Activated gamma-delta T cell treated with anti-CD3 and anti-CD28 coated beads, Interleukin-2, amount 50 U/mL, for 16 hours (primary cell): ENCODE measurements at places on chromosomes 7 and 10.
A peak's percentile ranks its signal among the peaks of the same experiment; 100 is the strongest.

DNA sequence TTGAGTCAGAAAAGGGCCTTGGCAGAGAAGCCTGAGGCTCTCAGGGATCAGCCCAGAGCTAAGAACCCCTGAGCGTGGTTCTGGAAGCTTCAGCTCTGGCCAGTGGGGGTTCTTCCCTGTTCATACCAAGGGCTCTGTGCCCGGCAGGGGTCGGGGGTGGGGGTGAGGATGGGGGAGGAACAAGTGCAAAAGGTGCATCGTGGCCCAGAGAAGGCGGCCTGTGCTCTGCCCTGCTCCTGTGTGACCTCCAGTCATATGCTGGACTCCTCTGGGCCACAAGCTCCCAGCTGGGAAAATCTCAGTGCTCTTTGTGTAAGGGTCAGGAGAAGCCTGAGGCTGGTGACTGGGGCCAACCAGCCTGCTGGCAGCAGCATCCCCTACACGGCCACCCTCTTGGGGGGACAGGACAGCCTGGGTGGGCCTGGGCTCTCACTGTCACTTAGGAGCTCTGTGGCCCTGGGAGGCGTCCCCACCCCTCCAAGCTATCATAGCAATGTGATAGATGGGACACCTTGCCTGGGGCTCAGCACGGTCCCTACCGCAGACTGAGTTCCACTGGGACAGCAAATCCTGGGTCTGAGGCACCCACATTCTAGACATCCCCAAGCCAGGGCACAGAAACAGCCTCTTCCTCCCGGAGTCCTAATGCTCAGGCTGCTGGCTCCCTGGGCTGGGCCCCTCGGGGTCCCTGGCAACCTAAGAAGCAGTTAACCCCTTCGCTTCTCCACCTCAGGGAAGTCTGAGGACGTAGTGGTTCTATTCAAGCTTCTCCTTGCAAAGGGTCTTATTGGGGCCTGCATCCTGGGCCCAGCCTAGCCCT is 2.5 kb downstream of the MMRN2 start:
- DNase-seq, result no peak

DNA sequence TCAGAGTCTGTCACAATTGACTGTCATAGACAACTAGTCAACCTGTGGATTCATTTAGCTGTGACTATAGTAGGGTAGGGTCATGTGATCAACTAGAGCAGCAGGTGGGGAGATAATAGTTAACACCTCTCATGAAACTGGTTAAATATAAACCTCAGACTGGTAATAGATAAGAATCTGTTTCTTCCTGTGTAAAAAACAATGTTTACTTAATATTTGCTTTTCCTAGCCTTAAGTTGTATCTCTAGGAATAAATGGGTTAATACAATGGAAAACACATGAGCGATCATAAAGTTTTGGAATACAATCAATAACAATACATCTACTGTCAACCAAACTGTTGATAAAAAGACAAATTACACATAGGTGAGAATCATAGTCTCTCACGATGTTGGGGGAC is 43.4 kb upstream of the ITGB8 start:
- no peak for DNase-seq

- peak; percentile 49 for DNase-seq
Observed at GRCh38 chr7:105675934-105676371, 94.7 kb upstream of the EFCAB10 start.

DNA sequence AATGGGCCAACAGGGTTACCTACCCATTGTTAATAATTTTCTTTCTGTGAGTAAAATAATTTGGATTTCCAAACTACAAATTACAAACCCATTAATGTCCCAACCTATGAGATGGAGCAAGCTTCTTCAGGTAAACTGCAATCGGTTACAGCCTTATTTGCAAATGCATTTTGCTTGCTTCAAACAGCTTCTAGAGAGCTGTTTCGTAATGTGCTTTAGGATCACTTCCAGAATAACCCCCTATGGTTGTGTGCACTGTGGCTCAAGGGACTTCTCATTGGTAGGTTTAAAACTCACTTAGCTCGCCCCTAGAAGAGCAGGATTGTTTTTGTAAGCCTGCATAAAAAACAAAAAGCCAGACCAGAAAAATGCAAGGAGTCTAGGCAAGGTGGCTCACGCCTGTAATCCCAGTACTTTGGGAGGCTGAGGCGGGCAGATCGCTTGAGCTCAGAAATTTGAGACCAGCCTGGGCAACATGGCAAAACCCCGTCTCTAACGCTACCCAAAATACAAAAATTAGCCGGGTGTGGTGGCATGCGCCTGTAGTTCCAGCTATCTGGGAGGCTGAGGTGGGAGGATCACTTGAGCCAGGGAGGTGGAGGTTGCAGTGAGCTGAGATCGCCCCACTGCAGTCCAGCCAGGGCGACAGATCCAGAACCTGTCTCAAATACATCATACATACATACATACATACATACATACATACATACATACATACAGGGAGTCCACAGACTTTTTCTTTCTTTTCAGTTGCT is 3.3 kb upstream of the MAP3K8 start:
- no peak for DNase-seq

DNA sequence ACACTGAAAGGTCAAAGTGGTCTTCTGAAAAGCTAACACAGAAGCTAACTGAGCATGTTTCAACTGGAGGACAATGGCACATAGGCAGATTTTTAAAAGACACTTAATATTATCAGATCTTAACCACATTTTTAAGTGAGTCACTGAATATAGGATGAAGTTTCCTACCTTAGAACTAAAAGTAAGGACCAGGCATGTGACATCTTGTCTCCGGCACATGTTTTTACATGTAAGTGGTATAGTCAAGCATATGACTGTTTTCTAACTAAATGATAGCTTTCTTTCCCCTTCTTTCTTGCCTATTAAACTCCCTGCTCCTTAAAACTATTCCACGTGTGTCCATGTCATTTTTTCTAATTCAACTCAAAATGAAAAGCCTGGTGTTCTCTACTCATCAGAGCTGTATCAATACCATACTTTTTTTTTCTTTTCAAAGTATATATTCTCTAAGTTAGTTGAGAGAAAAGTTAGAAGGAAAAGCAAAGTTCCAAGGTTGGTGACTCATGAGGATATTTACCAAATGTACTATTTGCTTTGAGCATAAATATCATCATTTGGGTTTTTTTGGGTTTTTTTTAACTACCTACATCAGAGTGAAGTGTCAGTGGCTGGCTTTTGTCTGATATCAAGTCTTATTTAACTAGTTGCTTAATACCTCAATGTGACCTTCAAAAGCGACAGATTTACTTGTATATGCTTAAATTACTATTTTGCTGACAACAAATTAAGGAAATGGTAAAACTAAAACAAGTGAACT is 127.5 kb downstream of the CRPPA start:
- no peak for DNase-seq

DNA sequence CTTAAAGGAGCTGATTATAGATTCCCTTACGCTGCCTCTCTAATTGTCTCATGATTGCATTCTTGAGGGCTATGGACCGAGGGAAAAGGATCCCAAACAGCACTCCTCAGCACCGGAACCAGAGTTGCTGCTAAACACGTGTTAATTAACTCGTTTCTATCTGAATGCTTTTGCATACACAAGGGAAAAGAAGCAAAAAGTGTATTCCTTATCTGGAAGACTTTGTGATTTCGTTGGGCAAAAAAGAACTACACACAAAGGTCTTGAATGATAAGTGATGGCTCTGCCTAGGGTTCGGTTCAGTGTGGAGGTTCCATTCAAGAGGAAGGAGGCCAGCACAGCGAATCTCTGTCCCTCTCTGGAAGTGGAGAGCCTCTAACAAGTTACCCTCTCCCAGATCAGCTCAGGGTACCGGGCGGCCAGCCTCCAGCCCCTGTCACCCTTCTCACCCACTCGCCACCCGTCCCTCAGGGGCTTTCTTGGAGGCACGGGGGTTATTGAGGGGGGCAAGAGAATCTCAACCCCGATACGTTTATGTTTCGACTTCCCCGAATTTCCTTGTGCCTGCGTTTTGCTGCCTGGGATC is 515 bp upstream of the SLC4A2 start:
- DNase-seq, result no peak

- no peak for DNase-seq
Observed at GRCh38 chr10:119693262-119693957, 32.4 kb upstream of the INPP5F start.

- no peak for DNase-seq
Observed at GRCh38 chr10:35743851-35744250, 101.8 kb upstream of the FZD8 start.

GRCh38 chr10:78515038-78515872 is 481.6 kb downstream of the RPS24 start:
- DNase-seq, result no peak
